ENCODE measurements at places on chromosomes 2 and 18.

DNA sequence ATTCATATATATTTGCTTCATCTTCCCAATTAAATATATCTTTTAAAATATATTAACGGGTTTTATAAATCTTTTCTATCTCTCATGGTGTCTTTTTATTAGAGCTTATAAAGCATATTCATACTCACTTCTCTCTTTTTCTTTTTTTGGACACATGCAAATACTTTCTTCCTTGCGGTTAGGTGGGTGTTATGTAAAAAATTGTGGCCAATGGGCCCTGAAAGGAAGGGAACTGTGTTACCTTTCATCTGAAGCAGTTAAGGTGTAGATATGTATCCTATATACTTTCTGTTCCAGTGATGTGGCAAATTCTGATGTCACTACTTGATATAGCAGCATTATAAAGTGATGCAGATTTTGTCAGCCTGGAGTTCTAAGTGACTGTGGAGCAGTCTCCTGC is 714.5 kb downstream of the PLCL1 start:
- no peak for DNase-seq

- DNase-seq: no peak
These were observed 242.7 kb downstream of the CNTNAP5 start for GRCh38 chr2:124267794-124268193.

DNA sequence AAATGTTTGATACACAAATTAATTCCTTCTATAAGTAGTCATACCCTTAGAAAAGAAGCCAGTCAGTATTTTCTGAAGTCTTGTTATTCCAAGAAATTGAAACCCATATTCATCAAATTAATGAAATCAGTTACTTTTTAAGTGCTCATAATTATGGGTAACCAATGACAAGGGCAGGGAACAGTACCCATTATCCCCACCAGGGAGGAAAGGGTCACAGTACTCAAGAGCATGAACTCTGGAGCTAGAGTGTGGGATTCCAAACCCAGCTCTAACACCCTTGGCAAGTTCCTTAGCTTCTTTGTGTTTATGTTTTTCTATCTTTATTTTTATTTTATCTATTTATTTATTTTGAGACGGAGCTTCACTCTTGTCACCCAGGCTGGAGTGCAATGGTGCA is 68.4 kb downstream of the CCDC148 start:
- no peak for DNase-seq

DNA sequence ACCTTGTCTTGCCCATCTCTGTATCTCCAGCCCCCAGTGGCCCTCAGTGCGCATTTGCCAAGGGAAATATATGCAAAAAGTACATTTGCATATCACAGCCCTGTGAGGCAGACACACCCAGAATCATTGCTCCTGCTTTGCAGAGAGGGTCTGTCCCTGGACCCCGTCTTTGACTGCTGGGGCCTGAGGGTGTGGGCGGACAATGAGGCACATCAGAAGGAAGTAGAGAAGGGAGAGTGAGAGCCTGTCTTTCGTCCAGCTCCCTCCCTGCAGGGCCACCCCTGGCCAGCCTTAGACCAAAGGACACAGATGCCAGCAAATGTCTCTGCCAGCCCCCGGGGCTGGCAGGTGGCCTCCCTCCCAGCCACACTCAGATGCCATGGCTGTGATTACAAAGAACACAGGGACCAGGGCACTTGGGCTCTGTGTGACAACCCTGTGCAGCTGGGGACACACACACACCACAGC is 516.2 kb upstream of the MYT1L start:
- DNase-seq: no peak

DNA sequence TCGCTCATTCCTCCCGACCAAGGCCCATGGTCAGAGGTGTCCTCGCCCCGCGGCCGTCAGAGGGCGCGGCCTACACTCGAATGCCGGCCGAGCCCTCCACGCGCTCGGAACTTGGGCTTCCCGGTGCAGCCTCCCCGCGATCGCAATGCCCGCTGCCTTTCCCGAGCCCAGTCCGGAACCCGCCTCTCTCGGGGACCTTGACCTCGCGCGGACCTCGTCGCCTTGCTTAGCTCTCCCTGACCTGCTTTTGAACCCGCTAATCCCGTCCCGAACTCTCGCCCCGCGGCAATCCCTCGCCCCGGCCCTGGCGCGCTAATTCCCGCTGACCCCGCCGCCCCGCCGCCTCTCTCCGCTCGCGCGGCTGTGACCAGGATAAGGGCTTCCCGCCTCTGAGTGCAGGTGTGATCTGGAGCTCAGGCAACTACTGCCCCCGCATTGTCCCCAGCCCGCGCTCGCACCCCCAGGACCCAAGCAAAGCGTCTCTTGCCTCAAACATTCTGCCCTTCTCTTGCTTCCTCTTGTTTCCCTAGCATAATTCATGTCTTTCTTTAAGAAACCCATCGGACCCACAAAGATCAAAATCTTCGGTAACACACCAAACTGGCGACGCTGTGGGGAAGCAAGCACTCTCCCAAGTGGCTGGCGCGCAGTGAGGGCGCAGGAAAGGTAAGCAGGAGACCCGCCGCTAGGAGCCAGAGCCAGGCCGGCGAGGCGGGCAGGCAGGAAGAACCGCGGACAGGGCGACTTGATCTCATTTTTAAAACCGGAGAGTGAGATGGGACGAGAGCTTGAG is 46.6 kb upstream of the ATP6V1B1 start:
- DNase-seq: no peak

DNA sequence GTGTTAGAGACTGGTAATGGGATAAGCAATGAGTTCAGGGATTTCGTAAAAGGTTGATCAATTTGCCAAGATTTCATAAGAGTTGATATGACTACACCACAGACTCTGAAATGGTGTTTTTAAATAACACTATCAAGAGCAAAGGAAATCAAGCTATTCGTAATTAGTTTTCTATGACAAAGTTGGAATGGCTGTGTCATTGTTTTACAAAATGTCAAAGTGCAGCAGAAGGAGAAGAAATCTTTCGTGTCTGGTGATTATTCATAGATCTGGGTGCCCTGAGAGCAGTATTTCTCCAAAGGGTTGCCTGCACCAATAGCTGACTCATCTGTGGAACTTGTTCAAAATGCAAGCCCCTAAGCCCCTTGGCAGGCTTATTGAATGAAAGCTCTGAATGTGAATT is 70.1 kb downstream of the NABP1 start:
- DNase-seq: no peak

- DNase-seq: no peak
These were observed 53.4 kb downstream of the KIF5C start for GRCh38 chr2:148928395-148928794.

Data from D721Med (cell line).